HCT116 (cell line): ENCODE measurements at places on chromosomes 12 and 14. TPM values are rescaled to one million over a fixed set of nuclear protein-coding genes. Genes with fewer than 3 reads are reported as not detected.

The TAS2R20 gene
- 0.76 TPM for total RNA-seq

The NEUROD4 gene
- total RNA-seq, result not detected

The MAP1LC3B2 gene
- total RNA-seq, result 4.7 TPM

The KRT72 gene
- total RNA-seq, result 0.17 TPM
